Hematopoietic multipotent progenitor cell treated with erythropoietin and hydrocortisone succinate and interleukin-3 and kit ligand, for 15 days (in vitro differentiated cells): ENCODE measurements at places on chromosomes 13 and 19.
A peak's percentile ranks its signal among the peaks of the same experiment; 100 is the strongest.

- peak; percentile 16 for DNase-seq
Measured at GRCh38 chr13:101127741-101128353, 288.5 kb downstream of the NALCN start.

DNA sequence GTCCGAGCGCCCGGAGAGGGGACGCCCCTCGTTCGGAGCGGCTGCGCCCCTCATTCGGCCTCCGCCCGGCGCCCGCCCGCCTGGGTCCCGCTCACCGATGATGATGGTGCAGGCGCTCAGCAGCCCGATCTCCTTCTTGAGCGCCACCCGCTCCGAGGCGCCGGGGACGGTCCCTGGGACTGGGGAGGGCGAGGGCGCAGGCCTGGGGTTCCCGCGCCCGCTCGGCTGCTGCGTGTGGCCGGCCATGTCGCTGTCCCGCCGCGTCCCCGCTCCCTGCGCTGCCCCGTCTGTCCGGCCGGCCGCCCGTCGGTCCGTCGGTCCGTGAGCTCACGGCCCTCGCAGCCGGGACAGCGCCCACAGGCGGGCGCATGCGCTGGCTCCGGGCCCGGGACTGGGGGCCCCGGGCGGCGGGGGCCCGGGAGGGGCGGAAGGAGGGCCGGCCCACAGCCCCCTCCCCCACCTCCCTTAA lies at the start of gene SLC7A10:
SLC7A10 (minus strand) TSS at position 393 of the 469 bp plus-strand sequence; CDS start at position 246, 147 bp downstream.
- no peak for DNase-seq

DNA sequence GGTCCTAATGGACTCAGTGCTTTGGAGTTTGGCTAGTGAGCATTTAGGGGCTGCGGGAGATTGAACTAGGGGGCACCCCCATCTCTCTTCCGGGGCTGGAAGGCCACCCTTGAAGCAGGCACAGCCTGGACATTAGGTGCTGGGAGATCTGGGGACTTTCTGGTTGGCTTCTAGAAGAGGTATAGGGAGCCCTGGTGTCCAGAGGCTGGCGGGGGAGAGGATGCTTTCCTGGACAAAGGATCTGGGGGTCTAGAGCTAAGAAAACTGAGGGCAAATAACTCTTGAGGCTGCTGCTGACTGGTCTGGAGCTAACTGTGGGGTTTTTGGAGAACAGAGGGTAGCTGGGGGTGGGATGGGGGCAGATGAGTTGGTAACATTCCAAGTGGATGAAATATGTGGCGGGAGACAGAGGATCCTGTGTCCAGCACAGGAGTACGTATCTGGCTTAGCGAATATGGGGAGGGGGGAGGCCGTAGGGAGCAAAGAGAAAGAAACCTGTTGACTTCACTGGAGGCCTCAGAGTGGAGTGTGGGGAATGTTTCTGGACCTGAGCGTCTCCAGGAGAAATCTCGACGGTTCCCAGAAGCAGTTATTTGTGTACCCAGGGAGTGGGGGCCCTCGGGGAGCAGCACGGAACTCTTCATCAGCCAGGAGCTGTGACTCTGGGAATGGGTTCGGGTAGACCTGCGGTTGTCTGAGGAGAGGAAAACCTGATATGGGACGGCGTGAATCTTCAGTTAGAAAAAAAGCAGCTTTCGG lies 1.4 kb downstream of the HNRNPUL1 start:
- peak; percentile 11 for DNase-seq

DNA sequence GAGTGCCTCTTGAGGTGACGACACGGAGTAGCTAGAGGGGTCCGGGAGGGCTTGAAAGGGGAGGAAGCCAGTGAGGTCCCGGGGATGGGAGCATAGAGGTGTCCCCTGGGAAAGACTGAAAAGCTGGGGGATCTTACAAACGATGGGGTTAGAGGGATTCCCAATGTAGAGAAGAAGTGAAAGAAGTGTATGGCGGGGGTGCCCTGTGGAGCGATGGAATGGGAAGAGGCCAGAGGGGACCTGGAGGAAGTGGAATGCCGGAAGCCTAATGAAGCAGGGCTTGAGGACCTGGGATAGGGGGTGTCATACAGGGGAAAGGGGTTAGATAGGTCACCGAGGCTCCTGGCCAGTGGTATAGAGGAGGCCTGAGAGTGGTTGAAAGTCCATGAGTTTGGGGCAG lies 580 bp downstream of the AP2A1 start:
- peak; percentile 10 for DNase-seq

GRCh38 chr13:95485045-95485517 lies 67.4 kb upstream of the CLDN10 start:
- DNase-seq = peak; percentile 23

DNA sequence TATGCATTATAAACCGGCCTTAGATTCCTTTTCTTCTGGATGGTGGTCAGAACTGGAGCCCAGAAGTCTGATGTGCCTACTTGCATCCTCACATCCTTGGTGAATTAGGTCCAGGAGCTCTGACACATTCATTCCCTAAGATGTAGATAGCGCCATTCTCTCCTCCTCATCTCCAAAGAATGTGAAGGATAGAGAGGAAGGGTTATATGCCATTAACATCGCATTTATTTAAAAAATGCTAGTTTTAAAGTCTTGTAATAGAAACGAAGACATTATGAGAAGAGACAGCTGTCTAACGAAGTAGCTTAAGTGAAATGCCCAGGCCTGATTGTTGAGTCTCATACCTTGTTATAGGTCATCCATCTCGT lies 9.7 kb downstream of the MBNL2 start:
- DNase-seq = no peak

DNA sequence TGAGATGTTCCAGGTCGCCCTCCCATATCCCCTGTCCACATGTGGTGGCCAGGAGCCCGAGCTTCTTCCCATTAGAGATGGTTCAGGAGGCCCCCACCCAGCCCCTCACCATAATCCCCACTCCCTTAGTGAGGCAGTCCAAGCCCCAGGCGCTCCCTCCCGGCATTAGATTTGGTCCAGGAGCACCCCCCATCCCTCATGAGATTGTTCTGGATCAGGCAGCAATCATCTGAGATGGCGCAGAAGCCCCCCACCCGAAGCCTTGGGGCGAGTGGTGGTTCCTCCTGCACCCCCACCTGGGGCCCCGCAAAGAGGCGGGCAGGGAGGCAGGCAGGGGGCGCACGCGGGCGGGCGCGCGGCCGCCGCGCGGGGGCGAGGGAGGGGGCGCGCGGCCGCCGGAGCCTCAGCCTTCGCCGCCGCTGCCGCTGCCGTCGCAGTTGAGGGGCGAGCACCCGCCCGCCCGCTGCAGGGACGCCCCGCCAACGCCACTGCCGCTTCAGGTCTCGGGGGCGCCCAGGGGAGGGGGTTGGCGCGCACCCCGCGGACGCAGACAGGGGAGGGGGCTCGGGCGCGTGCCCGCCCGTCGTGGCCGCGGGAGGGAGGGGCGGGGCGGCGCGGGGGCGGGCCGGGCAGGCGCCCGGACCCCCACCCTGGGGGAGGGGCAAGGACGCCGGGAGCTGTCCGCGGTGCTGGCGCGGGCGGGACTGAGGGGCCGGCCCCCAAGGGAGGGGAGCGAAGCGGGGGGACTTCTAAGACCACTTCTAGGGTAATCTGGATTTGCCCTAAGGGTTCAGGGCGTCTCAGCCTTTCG lies 46.4 kb upstream of the SHKBP1 start:
- no peak for DNase-seq

GRCh38 chr19:55552620-55553019 lies 7.3 kb upstream of the SBK3 start:
- no peak for DNase-seq

DNA sequence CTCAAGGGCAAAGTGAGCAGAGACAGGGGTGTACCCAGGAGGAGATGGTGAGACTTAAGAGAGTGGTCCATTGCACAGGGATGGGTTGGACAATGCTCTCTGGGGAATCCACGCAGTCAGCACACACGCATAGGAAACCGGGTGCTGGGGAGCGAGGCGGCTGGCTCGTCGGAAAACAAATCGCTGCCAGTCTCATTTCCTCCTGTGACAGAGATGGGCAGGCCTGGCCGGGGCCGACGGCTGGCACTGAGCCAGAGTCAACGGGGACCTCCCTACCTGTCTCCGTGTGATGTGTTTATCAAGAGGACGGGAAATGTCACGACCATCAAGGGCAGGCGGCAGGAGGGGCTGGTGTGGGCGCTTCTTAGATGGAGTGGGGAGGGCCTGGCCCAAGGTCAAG lies 27.3 kb downstream of the PTPRS start:
- no peak for DNase-seq

GRCh38 chr19:12789098-12789903 lies 2.0 kb upstream of the JUNB start:
- DNase-seq = peak; percentile 58

- DNase-seq = no peak
Measured at GRCh38 chr13:80584785-80585184, 243.9 kb upstream of the SPRY2 start.

- no peak for DNase-seq
Measured at GRCh38 chr13:112115403-112116091, 48.6 kb downstream of the SOX1 start.

- DNase-seq = no peak
Measured at GRCh38 chr19:40392123-40392522, 2.1 kb upstream of the HIPK4 start.

GRCh38 chr13:102558029-102558428 lies 38.8 kb upstream of the TPP2 start:
- DNase-seq = no peak

- DNase-seq = peak; percentile 50
Measured at GRCh38 chr19:42254089-42254849, 659 bp downstream of the ERF start.

DNA sequence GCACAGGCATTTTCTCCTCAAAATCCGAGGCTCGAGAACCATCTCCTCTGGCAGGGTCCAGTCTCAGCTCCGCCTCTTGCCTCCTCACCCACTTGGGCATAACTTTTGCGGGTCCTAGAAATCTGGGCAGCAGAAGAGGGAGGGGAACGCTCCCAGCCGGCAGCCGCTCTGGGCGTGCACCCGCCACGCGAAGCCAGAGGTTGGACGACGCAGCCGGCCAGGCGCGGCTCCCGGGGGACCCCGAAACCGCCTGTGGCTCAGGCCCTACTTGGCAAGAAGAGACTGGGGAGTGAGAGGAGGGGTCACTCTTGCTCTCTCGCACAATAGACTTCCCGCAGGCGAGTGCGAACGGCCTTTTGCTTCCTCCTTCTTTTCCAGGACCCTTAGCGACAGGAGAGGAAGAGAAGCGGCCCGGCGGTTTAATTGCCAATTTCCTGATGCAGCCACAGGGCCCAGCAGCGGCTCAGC lies 6.0 kb upstream of the SOX1 start:
- DNase-seq = no peak

GRCh38 chr13:21910546-21910945 lies 239.7 kb downstream of the FGF9 start:
- DNase-seq = no peak

DNA sequence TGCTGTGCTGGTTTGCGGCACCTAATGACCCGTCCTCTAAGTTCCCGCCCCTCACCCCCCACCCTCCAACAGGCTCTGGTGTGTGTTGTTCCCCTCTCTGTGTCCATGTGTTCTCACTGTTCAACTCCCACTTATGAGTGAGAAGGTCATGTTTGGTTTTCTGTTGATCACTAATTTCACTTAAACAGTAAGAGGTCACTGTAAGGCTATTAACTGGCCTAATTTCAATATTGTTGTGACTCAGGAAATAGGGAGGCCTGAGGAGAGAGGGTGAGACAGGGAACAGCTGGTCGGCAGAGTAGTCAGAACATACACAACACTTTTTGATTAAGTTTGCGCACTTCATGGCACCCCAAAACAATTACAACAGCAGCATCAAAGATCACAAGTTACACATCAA lies 15.6 kb downstream of the TUBGCP3 start:
- DNase-seq = no peak

- no peak for DNase-seq
Measured at GRCh38 chr13:42807866-42808265, 26.5 kb downstream of the FAM216B start.

GRCh38 chr13:110263888-110264287 lies 43.1 kb downstream of the COL4A1 start:
- DNase-seq = no peak

GRCh38 chr19:10927730-10928562 lies 493 bp downstream of the YIPF2 start:
- peak; percentile 23 for DNase-seq

DNA sequence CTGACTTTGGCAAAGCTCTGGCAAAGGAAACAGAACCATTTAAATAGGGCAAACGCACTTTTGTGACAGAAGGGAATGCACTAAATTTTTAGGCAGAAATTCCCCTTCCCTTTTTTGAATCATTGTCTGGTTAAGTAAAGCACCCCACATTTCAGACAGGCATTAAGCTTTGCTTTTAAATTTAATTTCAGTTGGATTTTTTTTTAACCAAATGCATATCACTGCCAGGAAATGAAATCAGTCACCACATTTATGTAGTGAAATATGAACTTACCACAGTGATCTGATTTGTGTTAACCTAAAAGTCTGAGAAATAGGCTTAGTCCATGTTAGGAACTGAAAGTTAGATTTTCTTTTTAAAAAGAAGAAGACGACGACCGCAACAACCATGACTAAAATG lies 10.8 kb downstream of the GPR183 start:
- no peak for DNase-seq

GRCh38 chr13:23430664-23431063 lies 2.8 kb downstream of the SACS start:
- no peak for DNase-seq

GRCh38 chr19:57527136-57527881 lies at the start of gene ZNF549:
ZNF549 (plus strand) TSS chr19:57527356; CDS start chr19:57527574, 218 bp downstream.
- DNase-seq = peak; percentile 70

DNA sequence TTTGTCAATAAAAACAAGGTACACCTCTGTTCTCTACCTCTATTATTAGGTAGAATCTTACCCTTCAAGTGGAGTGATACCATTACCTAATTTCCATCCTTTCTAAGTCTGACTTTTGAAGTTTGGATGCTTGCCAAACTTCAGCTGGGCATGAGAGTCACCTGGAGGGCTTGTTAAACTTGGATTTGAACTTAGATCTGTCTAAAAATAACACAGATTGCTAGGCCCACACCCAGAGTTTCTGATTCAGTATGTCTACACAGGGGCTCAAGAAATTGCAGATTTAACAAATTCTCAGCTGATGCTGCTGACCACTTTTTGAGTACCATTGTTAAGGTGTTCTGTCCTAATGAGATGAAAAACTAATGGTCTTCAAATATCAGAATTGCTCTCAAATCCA lies 512.2 kb downstream of the LMO7 start:
- DNase-seq = no peak

DNA sequence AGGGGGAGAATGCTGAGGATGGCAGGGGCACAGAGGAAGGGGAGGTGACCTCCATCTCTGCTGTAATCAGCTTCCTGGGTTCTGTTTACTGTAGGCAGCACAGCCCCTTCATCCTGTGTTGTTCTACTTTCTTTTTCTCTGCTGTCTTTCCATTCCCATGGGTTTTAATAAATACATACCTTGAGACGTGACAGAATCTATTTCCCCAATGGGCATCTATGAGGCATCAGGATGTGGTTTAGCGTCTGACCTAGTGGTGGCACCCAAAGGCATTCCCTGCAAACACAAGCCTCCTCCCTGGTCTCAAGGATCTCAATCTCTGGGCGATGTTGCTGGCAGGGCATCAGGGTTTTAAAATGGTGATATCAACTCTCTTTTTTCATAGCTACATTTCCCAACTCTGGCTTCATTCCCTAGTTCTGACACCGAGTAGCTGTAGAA lies 60.8 kb downstream of the ALOX5AP start:
- DNase-seq = no peak
